ENCODE measurements at places on chromosomes 4 and X. TPM values are rescaled to one million over a fixed set of nuclear protein-coding genes. Genes with fewer than 3 reads are reported as not detected.

- no peak for DNase-seq
Observed at GRCh38 chr4:168784786-168785461, 225.1 kb downstream of the CBR4 start.

- DNase-seq = no peak
Observed at GRCh38 chr4:123741906-123742305, 345.3 kb downstream of the SPRY1 start.

GRCh38 chr4:55014876-55015275, 110.5 kb downstream of the KDR start:
- DNase-seq = no peak

- DNase-seq = peak; percentile 70
Observed at GRCh38 chrX:102651242-102652011, at the start of gene GPRASP1. GPRASP1 (plus strand) TSS chrX:102651483; CDS start chrX:102653914, 2,431 bp downstream.

GRCh38 chr4:168618577-168619265, 121.9 kb downstream of the PALLD start:
- no peak for DNase-seq

GRCh38 chrX:155009994-155010472, 12.5 kb downstream of the F8 start:
- DNase-seq = no peak

DNA sequence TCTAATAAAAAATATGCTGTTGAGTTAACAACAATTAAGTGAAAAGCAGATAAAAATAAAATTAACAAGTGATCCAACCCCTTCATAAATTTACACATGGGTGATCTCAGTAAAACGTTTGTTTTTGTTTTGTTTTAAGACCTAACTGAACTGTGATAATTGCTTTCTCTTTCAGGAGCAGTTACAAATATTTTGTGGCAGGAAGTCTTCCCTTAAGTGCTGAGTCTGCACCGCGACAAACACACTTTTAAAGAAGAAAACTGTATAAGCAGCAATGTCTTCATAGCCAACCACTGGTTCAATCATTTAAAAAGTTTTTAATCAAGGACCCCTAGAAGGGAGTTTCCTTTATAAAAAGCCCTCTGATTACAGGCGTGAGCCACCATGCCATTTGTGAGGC, 53.7 kb upstream of the NFKB1 start:
- DNase-seq = no peak

GRCh38 chrX:29431895-29432294, 783.5 kb upstream of the MAGEB2 start:
- DNase-seq = no peak

DNA sequence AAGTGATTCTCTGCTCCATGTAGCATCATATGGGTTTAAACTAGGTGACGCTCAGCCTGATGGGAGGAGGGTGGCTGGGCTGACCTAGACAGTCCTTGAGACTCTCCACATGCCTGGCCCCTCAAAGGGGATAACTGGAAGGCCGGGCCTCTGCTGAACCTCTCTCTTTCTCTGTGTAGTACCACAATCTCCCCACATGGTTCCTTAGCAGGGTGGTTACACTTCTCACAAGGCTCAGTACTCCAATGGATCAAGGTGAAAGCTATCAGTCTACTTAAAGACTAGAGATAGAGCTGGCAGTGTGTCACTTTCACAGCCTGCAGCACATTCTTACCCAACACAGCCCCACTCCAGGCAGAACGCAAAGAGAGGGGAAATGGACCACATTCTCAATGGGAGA, 80.4 kb downstream of the LDB2 start:
- no peak for DNase-seq

GRCh38 chr4:70629469-70630090, 1.0 kb downstream of the ENAM start:
- DNase-seq = no peak

DNA sequence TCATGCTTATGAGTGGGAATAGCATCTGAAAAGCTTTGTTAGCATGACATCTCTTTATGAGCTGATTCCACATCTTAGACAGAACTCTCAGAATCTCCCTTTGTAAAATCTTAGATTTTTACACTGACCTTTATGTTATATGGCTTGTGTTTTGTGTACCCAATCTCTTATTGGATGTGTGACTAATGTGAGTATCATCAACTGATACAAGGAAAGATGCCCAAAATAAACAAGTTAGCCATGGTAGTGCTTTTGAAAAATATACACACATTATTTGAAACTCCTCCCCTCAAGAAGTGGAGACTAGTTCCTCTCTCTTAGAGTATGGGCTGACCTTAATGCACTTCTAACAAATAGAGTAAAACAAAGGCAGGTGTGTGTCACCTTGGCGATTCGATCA, 160.1 kb upstream of the NRK start:
- no peak for DNase-seq

- DNase-seq = no peak
Observed at GRCh38 chr4:173538909-173539445, 8.9 kb upstream of the HAND2 start.

DNA sequence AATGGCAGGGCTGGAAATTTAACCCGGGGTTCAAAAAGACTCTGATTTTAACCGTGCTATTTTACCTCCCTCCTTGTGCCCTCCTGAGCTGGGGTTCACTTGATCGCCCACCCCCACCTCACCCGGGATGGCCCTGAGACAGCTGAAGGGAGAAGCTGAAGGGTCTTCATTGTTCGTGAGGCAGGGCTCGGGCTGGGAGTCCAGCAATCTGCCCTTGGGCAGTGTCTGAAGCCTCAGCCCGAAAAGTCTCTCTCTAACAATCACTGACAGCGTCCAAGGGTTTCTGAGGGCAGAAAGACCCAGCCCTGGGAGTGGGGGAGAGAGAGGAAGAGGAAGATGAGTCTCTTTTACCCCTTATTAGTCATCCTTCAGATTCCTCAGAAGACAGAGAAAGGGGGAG, 39.4 kb upstream of the PHOX2B start:
- no peak for DNase-seq

- no peak for DNase-seq
Observed at GRCh38 chr4:173494013-173494970, 35.7 kb downstream of the HAND2 start.

- DNase-seq = no peak
Observed at GRCh38 chrX:152842772-152843338, 12.0 kb downstream of the NSDHL start.

- no peak for DNase-seq
Observed at GRCh38 chrX:70916754-70917153, 8.2 kb upstream of the TEX11 start.

GRCh38 chr4:11471618-11472017, 42.9 kb upstream of the HS3ST1 start:
- DNase-seq = no peak

DNA sequence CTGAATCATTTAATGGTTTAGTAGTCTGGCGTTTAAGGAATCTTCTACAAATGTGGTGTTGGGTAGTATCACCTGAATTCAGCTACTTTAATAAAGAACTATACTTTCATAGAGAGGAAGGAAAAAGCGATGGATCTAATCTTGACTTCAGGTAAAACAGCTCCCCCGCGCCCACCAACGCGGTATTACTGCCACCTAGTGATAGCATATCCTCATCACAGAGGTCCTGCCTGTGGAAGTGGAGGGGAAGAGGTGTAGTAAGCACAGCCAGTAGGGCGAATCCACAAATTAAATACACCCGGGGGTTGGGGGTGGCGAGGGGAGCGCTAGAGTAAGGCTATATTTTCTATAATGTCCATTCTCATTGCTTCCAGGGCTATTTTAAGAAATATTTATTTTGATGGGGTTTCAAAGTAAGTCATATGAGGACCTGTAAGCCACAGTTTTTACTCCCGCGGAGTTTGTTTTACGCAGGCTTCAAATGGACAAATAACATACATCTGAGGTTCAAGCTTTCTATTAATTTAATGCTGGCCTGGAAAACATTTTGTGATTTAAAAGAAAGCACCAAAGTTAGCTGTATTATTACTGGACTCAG, 8.3 kb upstream of the DAPP1 start:
- DNase-seq = peak; percentile 68

GRCh38 chr4:184825896-184826690, at the start of gene ACSL1:
ACSL1 (minus strand) TSS chr4:184825968; CDS start chr4:184803514, 22,454 bp downstream.
- DNase-seq = peak; percentile 82

GRCh38 chr4:41933997-41934503, 1.2 kb upstream of the TMEM33 start:
- DNase-seq = no peak

DNA sequence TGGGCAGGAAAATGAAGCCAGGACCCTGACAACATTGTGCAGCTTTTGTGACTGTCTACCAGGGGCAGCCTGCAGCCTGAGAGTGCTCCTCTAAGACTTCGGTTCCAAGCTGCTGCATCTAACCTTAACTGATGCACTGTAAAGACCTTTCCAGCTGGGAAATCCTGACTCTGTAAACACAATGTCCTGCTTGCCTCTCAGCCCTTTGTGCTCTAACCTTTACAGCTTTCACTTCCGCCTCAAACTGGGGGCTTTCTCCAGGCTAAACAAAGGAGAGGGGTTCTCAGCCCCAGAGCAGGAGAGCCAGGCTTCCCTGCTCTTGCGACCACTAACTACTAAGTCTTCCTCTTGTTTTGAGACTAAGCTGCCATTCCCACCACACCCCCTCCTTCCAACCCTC, 19.3 kb upstream of the RASL11B start:
- DNase-seq = no peak

GRCh38 chr4:176376032-176376614, 56.4 kb downstream of the SPCS3 start:
- no peak for DNase-seq

GRCh38 chr4:6732441-6733357, 16.7 kb downstream of the BLOC1S4 start:
- peak; percentile 23 for DNase-seq

DNA sequence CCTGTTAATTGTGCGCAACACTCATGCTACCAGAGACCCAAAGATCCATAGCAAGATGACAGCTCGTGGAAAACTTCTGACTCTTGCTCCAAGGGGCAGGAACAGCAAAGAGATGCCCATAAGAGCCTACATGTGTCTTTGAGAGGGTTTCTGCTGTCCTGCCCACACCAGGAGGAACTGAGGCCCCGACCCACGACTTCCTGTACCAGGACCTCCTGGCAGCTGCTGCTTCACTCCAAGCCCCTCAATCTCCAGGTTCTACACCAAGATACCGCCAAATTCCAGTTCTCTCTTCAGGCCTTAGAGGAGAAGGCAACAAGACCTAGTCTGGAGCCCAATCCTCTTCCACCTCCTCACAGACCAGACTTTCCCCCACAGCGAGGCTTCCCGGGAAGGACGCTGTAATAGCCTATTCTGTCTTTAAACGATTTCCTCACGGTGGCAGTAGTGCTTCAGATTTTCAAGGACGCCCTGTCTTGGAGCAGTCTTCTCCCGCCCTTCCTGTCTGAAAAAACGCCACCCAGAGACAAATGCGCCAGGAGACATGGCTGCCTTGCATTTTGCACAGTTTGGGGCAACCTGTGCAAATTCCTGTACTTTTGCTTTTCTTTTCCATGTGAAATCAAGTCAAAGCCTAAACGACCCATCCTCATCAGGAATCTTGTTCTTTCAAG, 230.2 kb upstream of the STK26 start:
- DNase-seq = peak; percentile 86

DNA sequence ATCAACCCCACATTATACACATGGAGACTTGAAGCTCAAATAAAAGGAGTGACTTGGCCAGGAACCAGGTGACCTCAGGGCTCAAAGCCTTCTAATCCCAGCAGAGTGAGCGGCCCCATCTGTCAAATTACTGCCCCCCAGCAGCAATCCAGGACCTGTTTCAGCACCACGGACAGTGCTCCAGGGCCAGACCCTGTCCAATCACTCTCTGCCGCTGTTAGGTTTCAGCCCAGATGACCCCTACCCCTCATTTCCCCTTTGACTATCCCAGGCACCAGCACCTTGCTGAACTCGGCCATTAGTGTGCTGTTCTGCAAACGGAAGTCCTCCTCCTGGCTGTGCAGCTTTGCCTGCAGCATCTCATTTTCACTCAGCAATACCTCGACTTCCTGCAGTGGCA, 5.1 kb downstream of the GRIPAP1 start:
- DNase-seq = no peak

The TCEAL9 gene
- 141 TPM for polyA plus RNA-seq

The LEF1 gene
- polyA plus RNA-seq = 5.1 TPM

The GLRA2 gene
- polyA plus RNA-seq = not detected

The NPNT gene
- 117 TPM for polyA plus RNA-seq

The ENOX2 gene
- polyA plus RNA-seq = 6.6 TPM

The MAOA gene
- polyA plus RNA-seq = 134 TPM

The STARD8 gene
- polyA plus RNA-seq = 12.7 TPM

The IQCM gene
- polyA plus RNA-seq = not detected

The NIPAL1 gene
- 1.4 TPM for polyA plus RNA-seq

The TMPRSS11B gene
- polyA plus RNA-seq = not detected

Measured in kidney (tissue), 22 donors.